ENCODE measurements at places on chromosomes 2 and 18. TPM values are rescaled to one million over a fixed set of nuclear protein-coding genes. Genes with fewer than 3 reads are reported as not detected.

GRCh38 chr2:144462266-144462665 is 57.7 kb downstream of the ZEB2 start:
- DNase-seq = no peak

NTSR2 gene
- total RNA-seq = not detected

- no peak for DNase-seq
Observed at GRCh38 chr2:102514061-102514785, 41.2 kb downstream of the SLC9A4 start.

DNA sequence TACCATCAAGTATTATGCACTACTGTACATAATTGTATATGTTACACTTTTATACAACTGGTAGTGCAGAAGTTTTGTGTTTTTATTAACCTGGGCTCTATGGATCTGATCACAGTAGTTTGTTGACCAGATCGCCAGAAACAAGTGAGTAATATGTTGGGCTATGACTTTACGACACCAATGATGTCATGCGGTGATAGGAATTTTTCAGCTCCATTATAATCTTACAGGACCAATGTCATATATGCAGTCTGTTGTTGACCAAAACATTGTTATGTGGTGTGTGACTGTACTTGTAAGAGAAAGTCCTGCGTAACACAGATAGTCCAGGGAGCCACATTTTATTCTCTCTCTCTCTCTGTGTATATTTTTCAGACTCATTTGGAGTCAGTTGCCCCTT is 4.5 kb upstream of the ACOXL start:
- DNase-seq = no peak

- no peak for DNase-seq
Observed at GRCh38 chr18:36212301-36213171, 25.2 kb downstream of the MOCOS start.

- no peak for DNase-seq
Observed at GRCh38 chr18:70172225-70172624, 33.3 kb downstream of the RTTN start.

ARHGEF4 gene
- total RNA-seq = 0.11 TPM

ITGB6 gene
- not detected for total RNA-seq

CXCR4 gene
- 140 TPM for total RNA-seq

- DNase-seq = no peak
Observed at GRCh38 chr18:48719974-48720654, 181.3 kb downstream of the CTIF start.

DNA sequence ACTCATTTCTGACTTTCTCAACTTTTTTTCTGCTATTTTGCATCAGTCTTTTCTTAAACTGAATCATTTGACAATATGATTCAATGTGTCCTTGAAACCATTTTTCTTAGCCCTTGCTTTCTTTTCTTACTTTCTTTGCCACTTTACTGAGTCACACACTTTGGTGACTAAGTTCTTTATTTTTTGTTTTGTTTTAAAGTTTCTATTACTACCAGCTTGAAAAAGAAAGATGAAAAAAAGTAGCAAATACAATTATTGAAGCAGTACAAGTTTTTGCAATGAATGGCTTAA is 116.5 kb downstream of the DOCK10 start:
- DNase-seq = no peak
